Cortex of kidney (tissue), 1 donor: ENCODE measurements at places on chromosomes 2 and 18.

GRCh38 chr18:56315363-56315762, 323.0 kb downstream of the TXNL1 start:
- DNase-seq = no peak

GRCh38 chr18:66623821-66624220, 19.9 kb upstream of the CDH19 start:
- DNase-seq = no peak

- no peak for DNase-seq
Measured at GRCh38 chr18:32899819-32900218, 127.0 kb upstream of the KLHL14 start.

DNA sequence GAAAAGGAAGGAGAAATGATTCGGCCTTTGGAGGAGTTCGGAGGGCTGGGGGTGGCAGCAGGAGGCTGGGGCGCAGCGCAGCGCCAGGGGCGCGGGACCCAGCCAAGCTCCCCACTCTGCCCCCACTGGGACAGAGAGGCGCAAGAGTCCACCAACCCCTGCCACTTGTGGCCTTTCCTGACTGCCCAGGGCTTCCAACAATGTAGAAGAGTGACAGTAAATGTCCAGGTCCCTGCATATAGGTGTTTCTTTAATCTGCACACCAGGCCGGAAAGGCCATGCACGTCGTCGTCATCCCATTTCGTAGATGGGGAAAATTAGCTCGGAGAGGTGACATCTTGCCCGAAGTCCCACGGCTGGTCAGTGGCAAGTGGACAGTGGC, 96.6 kb downstream of the INHBB start:
- no peak for DNase-seq

DNA sequence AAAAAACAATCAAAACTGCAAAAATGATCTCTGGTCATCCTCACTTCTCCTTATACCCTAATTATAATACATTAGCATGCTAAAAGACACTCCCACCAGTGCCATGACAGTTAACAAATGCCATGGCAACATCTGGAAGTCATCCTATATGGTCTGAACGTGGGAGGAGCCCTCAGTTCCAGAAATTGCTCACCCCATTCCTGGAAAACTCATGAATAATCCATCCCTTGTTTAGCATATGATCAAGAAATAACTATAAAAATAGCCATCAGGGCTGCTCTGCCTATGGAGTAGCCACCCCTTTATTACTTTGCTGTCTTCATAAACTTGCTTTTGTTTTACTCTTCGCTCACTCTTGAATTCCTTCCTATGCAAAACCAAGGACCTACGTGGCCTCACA, 5.7 kb upstream of the C2orf80 start:
- no peak for DNase-seq

DNA sequence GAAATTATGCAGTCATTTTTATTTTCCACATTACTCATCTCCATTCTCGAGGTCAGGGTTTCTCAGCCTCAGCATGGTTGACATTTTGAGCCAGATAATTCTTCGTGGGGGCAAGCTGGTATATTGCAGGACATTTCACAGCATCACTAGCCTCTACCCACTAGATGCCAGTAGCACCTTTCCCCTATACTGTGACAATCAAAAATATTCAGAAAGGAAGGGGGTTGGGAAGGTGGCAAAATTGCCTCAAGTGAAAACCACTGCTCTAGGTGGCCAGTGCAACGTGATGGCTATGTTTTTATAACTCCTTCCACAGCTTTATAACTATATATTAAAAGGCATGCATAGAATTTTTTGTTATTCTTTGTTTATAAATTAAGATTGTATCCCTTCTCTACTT, 294.5 kb downstream of the CNTNAP5 start:
- no peak for DNase-seq

GRCh38 chr2:75336451-75336850, 137.1 kb upstream of the TACR1 start:
- DNase-seq = no peak

DNA sequence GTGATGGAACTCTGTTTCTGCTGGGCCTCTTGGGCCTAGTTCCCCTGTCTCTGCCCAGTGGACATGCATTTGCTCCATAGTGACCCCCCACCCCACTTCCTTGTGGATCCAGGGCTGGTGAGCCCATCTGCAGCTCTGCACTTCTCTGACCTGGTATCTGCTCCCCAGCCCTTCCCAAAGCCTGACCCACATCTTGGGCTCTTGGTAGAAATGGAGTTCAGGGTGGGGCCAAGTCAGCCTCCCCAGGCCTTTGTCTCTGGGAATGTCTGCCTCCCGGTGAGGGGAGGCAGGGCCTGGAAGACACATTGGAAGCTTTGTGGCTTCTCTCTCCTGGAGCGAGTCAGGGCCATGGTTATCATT, 6.3 kb upstream of the TRAF3IP1 start:
- DNase-seq = no peak

- no peak for DNase-seq
Measured at GRCh38 chr2:182164686-182165085, 179.0 kb downstream of the PPP1R1C start.

- no peak for DNase-seq
Measured at GRCh38 chr2:112541315-112542122, 746 bp upstream of the POLR1B start.

DNA sequence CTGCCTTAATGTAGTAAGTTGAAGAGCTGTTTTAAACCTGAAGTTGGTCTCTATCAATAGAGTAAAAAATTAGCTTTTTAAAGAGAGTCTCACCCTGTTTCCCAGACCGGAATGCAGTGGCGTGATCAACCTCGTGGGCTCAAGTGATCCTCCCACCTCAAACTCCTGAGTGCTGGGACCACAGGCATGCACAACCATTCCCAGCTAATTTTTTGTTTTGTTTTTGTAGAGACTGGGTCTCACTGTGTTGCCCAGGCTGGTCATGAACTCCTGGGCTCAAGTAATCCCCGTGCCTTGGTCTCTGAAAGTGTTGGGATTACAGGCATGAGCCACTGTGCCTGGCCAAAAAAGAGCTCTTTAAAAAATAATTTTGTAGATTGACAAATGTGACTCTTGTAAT, 40.3 kb downstream of the CRIM1 start:
- DNase-seq = no peak

- DNase-seq = no peak
Measured at GRCh38 chr18:73945130-73945792, 202.4 kb downstream of the FBXO15 start.

DNA sequence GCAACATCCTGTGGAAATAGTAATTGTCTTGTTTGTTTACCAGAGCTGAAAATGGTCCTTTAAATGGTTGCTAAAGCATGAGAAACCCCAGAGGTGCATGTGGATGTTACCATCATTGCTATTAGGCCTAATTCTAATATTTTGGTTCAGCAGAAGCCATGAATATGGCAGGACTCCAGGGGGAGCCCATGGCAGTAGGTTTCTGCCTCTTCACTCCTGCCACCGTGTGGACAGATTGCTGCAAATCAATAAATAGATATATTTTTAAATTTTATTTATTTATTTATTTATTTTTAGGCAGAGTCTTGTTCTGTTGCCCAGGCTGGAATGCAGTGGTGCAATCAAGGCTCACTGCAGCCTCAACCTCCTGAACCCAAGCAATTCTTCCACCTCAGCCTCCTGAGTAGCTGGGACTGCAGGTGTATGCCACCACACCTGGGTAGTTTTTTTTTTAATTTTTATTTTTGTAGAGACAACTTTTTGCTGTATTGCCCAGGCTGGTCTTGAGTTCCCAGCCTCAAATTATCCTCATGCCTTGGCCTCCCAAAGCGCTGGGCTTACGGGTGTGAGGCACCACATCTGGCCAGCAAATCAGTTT, 54.9 kb upstream of the CAPN13 start:
- no peak for DNase-seq

GRCh38 chr2:16151281-16151570, 210.9 kb downstream of the MYCN start:
- DNase-seq = no peak

GRCh38 chr2:150051004-150051403, 436.5 kb downstream of the RND3 start:
- DNase-seq = no peak

DNA sequence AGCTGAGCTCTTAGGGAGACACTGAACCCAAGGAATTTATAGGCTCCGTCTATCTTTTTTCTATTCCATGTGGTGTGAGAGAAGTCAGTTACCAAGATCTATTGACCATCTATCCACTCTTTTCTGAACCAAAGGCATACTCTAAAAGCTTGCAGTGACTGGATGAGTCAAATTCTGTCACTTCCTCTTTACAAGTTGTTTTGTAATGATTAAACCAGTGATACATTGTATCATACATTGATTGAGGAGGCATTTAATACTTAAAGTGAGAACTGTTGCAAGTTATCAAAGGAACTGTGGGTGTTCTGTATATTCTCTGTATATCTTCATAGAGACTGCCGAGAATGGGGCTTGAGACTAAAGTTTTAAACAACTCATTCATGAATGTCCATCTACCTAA, 188.8 kb downstream of the CAMKMT start:
- DNase-seq = no peak

- DNase-seq = no peak
Measured at GRCh38 chr2:33320573-33320972, 155.9 kb upstream of the RASGRP3 start.

- no peak for DNase-seq
Measured at GRCh38 chr2:96105994-96106715, 10.2 kb downstream of the ADRA2B start.
